ENCODE measurements at places on chromosomes 2 and 18. TPM values are rescaled to one million over a fixed set of nuclear protein-coding genes. Genes with fewer than 3 reads are reported as not detected.

The CCBE1 gene
- 34.4 TPM for total RNA-seq

GRCh38 chr2:27991146-27991545 is 100.6 kb downstream of the BABAM2 start:
- H3K4me3 ChIP-seq, result no peak overlapping the region
- H3K27me3 ChIP-seq, result no peaks in the 10 kb centered on the region
- DNase-seq, result no peak
- no peak overlapping the region for H3K27ac ChIP-seq

- no peaks in the 10 kb centered on the region for H3K36me3 ChIP-seq
- DNase-seq, result peak; percentile 65
- H3K27ac ChIP-seq, result no peak overlapping the region
- H3K27me3 ChIP-seq, result no peaks in the 10 kb centered on the region
- H3K4me1 ChIP-seq, result no peaks in the 10 kb centered on the region
Measured at GRCh38 chr2:26577442-26578112, 63.6 kb downstream of the CIB4 start.

The RTP5 gene
- total RNA-seq, result 0.10 TPM

Measured in left lung (tissue), 14 donors.